ENCODE measurements at places on chromosomes 5 and 9.

- no peak for DNase-seq
These were observed 442.4 kb upstream of the ZNF462 start for GRCh38 chr9:106420511-106420944.

GRCh38 chr5:73437101-73437776 lies 11.3 kb downstream of the FOXD1 start:
- DNase-seq = no peak

DNA sequence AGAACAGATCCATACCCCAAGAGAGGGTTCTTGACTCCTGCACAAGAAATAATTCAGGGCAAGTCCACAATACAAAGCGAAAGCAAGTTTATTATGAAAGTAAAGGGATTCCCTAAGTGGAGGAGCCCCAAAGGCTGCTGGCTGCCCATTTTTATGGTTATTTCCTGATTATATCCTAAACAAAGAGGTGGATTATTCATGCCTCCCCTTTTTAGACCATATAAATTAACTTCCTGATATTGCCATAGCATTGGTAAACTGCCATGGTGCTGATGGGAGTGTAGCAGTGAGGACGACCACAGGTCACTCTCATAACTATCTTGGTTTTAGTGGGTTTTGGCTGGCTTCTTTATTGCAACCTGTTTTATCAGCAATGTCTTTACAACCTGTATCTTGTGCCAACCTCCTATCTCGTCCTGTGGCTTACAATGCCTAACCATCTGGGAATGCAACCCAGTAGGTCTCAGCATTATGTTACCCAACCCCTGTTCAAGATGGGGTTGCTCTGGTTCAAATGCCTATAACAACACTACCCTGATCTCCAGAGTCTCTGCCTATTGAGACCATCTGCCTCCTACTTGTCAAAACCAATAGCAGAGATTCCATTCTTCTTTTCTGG lies 154.4 kb upstream of the GRAMD2B start:
- no peak for DNase-seq

DNA sequence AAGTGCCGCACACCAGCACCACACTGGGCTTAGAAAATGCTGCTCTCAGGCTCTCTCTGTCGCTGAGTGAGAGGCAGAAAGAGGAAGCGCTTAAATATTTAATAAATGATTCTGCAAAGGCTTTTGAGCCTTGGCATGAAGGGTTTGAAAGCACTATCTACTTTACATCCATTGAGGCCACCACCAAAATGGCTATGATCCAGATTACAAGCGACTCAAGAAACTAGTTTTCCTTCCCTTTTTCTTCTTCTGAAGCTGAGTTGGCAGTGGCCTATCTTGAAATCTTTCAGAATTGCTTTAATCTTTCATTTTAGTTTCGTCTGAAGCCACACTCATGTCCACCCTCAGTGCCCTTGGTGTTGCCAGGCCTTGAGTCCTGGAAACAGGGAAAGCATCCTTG lies 59.5 kb downstream of the EBF1 start:
- no peak for DNase-seq

GRCh38 chr9:136691316-136692184 lies 4.3 kb upstream of the AGPAT2 start:
- DNase-seq = no peak

DNA sequence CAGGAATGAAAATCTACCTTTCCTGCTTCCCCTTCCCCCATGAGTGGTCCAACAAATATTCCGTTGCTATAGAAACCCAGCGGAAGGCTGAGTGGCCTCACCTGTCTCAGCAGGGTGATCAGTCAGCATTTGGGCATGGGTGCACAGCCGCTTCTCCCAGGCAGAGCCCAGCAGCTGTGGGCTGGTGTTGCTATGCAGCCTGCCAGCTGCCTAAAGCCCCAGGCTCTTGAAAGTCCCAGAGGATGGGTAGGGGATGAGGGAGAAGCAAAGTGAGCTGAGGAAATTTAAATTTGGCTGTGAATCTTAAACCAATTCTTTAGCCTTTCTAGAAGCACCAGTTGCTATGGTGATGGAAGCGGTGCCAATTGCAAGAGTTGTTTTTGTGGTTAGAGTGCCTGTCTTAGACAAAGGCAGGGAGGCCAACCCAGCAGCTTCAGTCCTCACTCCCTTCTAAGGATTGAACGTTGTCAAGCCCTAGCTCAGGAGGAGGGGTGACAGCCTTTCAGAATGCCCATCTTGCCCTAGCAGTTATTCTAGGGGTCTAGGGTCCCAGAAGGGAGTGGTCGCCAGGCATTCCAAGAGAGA lies 151.5 kb upstream of the PITX1 start:
- DNase-seq = no peak

GRCh38 chr9:69223605-69224004 lies 49.5 kb downstream of the TJP2 start:
- DNase-seq = no peak

DNA sequence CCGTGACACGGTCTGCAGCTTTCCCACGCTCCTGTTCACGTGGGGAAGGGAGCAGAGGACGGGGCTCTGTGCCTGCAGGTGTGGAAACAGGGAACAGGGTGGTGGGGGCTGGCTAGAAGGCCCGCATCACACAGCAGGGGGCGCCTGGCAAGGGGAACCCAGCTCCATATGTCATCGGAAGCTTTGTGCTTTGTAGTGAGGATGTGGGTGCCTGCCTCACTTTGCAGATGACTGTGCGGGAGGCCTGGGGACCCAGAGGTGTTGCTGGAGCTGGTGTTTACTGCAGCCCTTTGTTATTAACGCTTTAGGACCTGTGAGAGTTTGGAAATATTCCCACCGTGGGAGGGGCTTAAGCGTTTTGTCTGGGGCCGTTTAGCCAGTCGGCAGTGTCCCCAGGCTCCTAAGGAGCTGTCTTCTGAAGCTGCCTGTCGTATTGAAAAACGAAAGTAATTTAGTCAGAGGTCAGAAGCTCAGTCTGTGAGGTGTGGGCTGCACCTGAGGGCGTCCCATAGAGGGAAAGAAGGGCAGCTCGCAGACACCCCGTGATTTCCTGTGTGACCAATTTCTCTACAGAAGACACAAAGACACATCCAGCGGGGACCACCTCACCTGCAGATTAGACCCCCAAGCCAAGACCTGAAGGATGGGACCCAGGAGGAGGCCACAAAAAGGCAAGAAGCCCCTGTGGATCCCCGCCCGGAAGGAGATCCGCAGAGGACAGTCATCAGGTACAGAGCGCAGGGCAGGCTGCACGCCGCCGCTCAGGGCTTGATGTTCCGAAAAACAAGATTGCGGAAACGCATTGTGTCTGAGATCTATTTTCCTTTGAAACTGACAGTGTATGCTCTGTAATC lies 9.1 kb downstream of the MAN1B1 start:
- peak; percentile 72 for DNase-seq

DNA sequence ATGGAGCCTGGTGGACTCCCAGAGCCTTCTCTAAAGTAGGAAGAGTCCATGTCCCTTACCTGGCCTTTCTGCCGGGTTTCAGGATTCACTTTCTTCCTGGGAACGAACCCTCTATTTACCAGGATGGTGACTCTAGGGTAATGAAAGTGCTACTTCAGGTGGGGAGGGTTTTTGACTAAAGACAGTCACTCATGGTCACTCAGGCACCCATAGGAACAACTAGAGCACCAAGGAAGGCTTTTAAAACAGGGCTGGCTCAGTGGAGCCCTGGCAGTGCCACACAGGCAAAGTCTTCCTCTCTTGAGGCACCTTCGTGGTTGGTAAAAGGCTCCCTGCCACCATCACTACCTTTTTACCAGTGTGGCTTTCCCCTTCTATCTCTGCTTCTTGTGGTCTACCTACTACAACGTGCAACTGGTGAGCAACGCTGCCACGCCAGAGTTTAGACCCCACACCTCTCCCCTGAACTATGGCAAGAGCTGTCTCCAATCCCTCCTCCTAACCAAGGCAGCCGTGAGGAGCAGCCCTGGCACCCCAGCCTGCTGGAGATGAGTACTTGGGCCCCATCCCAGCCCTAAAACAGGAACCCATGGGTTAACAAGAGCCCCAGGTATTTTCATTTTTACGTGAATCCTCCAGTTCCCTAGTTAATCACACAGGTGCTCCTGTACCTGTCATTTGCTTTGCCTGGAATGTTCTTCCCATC lies 3.5 kb downstream of the SURF1 start:
- DNase-seq = no peak

All from activated CD8-positive, alpha-beta memory T cell treated with anti-CD3 and anti-CD28 coated beads for 1 hour (primary cell).